Jurkat, Clone E6-1 (cell line): ENCODE measurements at places on chromosomes 1 and 21.
A peak's percentile ranks its signal among the peaks of the same experiment; 100 is the strongest.

- DNase-seq: no peak
Observed at GRCh38 chr1:114167226-114167625, 13.6 kb upstream of the SYT6 start.

GRCh38 chr1:113830039-113830438, 17.8 kb upstream of the RSBN1 start:
- DNase-seq: no peak

GRCh38 chr1:7657287-7658016, 113.6 kb upstream of the VAMP3 start:
- no peak for DNase-seq

GRCh38 chr1:100187912-100188311, 9.9 kb upstream of the LRRC39 start:
- DNase-seq: no peak

DNA sequence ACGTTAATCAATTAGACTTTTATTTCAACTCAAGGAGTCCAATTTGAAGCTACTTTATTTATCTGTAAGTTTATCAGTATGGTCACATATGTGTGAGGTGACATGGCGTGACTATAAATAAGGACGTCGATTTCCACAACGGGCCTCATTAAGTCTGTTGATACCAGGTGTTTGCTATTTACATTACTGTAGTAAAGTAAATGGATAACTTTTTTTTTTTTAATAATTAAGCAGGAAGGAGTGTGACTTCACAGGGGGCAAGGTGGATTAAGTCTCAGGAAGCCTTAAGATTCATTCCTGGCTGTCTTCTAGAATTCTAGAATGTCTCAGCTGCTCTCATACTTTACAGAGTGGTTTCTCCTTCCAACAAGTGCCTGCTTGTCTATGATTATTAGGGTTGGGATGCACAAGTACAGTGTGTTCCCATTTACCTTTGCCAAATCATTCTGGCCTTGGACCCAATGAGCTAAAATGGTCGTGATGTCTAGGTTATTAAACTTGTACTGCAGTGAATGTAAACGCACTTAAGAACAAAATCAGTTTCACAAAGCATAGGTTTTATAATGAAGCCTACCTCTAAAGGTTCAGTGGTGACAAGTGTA, 15.5 kb downstream of the MAP3K7CL start:
- DNase-seq: peak; percentile 22

DNA sequence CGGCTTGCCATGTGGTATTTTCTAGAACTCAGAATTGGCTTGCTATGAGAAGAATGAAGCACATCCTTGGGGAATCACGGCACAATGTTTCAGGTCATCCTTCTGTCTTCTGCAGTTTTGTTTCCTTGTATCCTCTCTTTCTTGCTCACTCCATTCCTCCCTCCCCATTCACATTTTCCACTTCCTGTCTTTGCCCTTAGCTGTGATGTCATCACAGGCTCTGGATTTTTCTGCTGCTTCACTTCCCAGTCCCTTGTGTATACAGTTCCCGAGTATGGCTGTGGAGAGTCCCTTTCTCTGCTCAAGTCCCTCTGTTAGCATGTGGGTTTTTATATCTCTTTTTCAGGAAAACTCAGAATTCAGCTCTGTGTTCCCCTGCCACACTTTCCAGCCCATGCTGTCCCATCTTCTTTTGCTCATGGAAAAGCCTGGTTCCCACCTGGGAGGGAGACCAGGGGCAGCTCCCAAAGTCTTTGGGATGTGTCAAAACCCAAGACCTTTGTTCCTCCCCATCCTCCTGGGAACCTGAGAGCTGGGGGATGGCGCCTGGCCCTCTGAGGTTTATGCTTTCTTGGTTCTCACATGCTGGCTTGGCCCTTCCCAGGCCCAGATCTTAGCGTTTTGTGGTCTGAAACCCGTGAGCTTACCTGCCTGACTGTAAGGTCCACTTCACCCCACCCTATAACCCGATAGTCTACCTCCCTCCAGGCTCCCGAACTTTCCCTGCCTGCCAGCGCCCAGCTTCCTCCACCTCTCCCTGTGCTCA, 4.8 kb upstream of the RGS16 start:
- no peak for DNase-seq

GRCh38 chr1:87689487-87689886, 360.8 kb downstream of the LMO4 start:
- no peak for DNase-seq

- DNase-seq: no peak
Observed at GRCh38 chr1:67771749-67772148, 61.5 kb downstream of the GNG12 start.

GRCh38 chr1:242806324-242806723, 281.8 kb upstream of the PLD5 start:
- no peak for DNase-seq

- no peak for DNase-seq
Observed at GRCh38 chr1:160401487-160401805, 1.1 kb downstream of the VANGL2 start.

DNA sequence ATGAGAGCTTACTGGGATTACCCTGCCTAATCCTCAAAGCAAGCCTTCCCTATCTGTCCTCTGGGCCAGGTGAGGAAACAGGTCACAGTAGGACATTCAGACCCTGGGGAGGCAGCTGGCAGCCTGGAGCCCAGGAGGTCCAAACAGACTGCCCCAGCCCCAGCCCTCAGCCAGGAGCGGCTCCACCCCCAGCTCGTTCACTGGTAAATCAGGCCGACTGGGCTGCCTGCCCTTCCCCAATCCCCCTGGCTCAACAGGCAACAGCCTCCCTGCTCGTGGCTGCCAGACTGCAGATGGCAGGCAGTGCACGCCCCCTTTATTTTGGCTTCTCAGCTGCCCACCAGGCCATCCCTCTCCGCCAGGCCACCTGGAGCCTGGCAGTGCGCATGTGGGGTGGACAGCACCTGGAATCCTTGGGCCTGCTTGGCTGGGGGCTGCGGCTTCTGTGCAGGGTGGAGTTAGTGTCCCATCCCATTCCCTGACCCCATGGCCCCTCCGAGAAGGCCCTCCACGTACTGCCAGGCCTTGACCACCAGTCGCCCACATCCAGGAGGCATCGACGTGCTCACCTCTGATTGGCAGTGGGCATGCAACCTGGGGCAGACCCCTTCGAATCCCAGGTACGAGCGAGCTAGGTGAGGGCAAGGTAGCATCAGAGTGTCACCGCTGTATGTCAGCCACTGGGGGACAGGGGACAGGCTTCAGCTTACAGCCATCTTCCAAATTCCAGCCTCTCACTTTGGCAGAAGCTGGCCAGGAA, 11.2 kb upstream of the ZNF670 start:
- DNase-seq: no peak

GRCh38 chr1:246597340-246597739, 31.1 kb downstream of the CNST start:
- no peak for DNase-seq

DNA sequence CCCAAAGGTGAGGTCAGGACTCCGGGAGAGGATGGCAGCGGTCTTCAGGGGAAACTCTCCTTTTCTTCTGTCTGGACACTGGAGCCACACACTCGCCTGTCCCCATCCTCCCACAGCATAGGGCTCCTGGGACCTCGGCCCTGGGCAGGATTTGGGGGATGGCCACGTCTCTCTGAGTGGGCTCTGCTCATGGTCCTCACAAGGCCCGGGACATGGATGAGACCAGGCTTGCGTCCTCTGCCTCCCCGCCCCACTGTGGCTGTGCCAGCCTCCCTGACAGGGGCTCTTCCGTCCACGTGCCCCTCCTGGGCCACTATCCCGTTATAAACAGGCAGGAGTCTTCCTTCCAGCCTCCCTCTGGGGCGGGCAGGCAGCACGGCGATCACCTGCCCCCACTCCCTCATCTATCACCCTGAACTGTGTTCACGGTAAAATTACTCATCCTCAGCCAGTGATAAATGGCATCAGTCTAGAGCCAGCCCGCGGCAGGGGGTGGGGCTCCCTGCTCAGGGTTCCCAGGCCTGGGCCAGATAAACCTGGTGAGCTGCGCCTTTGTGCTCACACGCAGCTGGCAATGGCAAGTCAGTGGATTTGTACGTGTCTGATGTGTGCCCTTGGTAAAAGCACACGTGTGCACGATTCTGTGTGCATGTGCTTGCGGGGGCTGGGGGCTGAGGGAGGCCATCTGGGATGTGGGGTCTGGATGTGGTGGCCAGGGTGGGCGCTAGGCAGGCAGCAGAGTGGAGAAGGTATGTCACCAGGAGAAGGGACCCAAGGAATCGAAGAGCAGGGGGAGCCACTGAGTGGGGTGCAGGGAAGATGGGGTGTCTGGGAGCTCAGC, 12.6 kb upstream of the SAMD11 start:
- DNase-seq: no peak

DNA sequence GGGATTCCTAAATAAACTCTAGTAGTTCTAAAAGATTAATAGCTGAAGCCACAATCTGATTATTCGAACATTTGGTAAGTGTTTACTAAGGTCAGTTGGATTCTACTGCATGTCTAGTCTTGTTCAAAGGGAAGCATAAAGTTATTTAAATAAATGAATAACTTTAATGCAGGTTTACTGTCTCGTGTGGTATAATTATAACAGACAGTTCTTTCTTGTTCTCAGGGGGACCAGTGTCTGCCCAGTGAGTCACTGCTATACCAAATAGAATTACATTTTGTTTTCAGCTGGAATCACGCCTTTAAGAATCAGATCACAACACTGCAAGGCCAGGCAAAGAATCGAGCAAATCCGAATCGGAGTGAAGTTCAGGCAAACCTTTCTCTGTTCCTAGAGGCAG, 45.1 kb downstream of the SMG7 start:
- no peak for DNase-seq

DNA sequence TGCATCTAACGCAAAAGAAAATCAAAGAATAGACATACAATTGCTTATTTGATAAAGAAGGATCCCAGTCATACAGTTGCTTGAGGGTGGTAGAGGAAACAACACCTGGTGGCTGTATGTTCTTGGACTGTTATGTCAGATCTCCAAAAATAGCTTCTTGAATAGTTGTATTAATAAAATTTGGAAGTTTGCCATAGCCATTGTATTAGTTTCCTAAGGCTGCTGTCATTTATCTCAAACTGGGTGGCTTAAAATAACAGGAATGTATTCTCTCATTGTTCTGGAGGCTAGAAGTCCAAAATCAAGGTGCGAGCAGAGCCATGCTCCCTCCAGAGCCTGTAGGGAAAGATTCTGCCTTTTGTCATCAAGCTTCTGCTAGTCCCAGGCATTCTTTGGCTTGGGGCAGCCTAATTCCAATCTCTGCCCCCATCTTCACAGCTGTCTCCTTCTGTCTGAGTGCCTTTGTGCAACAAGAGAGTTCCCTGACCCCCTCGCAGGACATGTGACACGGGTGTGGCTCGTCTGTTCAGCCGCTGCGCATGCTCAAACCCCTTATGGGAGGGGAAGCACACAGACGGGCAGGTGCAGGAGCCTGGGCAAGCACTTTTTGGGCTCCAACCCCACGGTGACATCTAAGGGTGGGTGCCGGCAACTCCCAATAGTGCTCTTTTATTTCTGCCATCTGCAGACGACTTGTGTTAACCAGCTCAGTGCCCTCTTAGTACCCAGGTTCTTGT, 21.7 kb upstream of the GRIK1 start:
- no peak for DNase-seq

DNA sequence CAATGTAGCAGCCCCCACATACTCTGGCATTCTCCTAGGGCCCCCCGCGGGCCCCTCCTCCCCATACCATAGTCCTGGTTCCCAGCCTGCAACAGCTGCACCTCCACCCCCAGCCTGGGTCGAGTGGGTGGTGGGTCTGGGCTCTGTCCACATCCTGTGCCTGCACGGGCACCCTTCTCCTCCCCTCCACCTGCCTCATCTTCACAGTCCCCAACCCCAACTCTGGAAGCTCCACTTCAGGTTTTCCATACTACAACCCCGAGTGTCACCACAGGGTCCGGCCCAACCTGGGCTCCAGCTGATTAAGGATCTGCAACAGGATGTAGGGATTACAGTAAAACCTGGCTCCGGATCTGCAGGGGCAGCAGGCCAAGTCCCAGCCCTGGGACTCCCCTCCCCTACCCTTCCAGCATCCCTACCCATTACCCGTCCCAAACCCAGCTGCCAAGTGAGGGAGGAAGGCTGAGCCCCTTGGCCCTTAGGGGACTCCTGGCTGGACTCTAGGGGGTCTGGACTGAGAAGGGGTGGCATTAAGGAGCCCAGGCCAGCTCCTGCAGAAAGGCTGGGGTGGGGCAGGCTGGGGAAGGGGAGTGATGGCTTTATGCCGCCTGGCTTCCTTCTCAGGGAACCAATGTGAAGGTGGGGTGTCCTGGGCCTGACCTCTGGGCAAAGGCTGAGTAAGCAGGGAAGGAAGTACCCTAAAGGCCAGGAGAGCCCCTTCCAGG, 116.8 kb downstream of the CASZ1 start:
- DNase-seq: peak; percentile 61

DNA sequence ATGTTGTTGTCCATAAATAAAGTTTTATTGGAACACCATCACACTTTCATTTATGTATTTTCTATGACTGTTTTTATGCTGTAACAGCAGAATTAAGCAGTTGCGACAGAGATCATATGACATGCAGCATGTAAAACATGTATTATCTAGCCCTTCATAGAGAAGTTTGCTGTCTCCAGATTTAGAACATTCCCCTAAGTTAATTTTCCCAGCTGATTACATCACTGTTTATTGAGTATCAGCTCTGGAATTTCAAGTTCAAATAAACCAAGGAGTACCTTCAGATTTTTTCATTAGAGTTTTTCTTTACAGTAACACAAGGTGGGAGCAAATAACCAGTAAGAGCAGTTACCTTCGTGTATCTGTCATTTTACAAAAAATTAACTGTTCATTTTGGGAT, 792.8 kb downstream of the USP25 start:
- no peak for DNase-seq

- DNase-seq: no peak
Observed at GRCh38 chr1:230231774-230232145, 164.7 kb downstream of the GALNT2 start.

DNA sequence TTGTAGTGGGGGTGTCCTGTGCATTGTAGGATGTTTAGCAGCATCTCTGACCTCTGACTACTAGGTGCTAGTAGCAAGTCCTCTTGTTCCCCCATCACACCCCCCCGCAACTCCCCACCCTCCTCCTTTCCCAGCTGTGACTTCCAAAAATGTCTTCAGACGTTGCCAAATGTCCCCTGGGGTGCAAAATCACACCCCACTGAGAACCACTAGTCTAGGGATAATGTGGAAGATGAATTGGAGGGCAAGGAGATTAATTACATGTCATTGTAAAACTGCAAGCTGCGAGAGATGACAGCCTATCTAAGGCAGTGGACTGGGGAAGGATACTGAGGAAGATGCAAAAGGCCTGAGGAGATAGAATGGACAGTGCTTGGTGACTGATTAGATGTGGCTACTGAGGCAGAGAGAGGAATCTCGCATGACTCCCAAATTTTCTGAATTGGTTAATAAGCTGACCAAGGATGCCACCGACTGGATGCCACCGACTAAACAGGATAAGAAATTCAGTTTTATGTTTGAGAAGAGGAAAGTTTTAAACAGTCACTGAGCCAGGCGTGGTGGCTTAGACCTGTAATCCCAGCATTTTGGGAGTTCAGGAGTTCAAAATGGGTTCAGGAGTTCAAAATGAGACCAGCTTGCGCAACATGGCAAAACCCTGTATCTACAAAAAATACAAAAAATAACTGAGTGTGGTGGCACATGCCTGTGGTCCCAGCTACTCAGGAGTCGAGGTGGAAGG, 3.1 kb upstream of the JAK1 start:
- no peak for DNase-seq
